Lower lobe of right lung (tissue), 2 donors: ENCODE measurements at places on chromosomes 1 and 21.

DNA sequence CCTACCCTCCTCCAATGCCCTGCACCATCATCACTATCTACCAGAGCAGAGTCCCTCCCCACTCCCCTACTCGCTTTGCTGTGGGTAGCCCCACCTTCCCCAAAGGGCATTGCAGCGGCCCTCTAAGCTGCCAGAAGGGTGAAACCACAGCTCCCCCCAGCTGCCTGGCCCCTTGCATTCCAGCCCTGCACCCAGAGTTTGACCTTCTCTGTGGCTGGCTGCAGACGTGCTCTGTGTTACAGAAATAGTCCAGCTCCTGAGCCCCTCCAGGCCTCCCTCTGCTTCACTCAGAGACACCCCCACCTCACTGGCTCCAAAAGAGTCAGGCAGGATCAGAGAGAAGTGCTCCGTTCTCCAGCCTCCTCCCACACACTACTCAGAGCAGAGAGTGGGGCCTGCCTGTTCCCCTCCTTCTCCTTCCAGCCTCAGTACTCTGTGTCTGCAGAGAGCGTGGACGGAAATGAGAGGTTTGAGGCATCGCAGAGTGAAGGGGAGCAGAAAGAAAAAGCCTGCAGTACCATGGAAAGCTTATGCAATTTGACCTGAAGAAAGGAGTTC is 63.2 kb downstream of the PLEKHA6 start:
- DNase-seq, result no peak

- DNase-seq, result no peak
Measured at GRCh38 chr1:178706432-178706831, 18.6 kb upstream of the RALGPS2 start.

- no peak for DNase-seq
Measured at GRCh38 chr1:205030241-205030640, 12.8 kb upstream of the CNTN2 start.

DNA sequence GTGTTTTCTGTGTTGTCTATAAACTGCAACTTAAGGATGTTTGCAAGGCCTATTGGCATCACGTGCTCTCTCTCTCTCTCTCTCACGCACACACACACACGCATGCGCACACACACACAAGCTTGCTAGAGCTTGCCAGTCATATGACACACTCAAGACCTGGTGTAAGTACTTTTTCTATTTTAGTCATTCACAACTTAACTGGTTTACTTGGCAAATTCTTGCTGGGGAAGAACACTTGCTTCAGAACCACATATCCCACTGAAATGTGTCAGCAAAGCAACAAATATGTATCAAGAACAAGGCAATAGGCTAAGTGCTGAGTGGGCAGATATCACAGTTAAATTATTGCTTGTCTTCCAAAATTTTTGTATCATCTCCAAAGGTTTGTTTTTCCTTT is 107.8 kb downstream of the DISC1 start:
- DNase-seq, result no peak
